Choroid plexus epithelial cell (primary cell): ENCODE measurements at places on chromosomes 3 and 15.
A peak's percentile ranks its signal among the peaks of the same experiment; 100 is the strongest.

DNA sequence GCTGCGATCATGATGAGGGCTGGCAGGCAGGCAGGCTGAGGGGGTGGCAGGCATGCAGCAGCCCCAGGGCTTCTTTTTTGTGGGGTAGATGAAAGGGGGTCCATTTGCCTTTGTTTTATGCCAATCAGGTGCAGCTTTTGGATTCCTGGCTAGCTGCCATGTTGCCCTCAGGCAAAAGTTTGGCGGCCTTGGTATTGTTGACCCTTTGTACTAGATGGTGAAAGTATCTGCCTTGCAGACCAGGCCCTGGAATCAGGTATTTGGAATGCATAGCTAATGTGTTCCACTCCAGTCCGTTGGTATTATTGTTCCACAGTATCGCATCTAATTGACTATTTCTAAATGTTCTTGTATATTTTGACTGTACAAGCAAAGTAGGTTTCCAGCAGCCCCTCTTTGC lies 35.0 kb downstream of the EEFSEC start:
- DNase-seq, result no peak

- DNase-seq, result no peak
Observed at GRCh38 chr3:33373082-33373437, 67.1 kb downstream of the UBP1 start.

DNA sequence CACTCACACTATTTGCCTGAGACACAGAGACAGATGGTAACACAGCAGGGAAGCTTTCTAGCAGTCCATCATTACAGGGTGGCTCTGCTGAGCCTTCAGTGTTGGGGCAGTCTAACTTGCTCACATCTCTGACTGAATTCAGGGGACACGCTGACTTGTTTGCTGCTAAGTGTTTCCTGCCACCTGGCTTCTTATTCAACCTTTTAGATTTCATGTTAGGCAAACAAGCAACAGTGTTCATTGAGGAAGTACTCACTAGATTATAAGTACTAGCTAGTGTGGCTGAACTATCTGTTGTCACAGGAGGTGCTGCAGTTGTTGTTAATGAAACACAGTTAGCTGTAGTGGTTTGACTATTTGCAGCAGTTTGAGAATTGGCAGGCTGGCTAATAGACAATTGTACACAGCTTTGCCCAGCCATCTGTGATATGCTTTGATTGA lies 37.3 kb downstream of the USF3 start:
- peak; percentile 39 for DNase-seq

GRCh38 chr3:180829409-180830405 lies 82.8 kb upstream of the FXR1 start:
- DNase-seq, result no peak

DNA sequence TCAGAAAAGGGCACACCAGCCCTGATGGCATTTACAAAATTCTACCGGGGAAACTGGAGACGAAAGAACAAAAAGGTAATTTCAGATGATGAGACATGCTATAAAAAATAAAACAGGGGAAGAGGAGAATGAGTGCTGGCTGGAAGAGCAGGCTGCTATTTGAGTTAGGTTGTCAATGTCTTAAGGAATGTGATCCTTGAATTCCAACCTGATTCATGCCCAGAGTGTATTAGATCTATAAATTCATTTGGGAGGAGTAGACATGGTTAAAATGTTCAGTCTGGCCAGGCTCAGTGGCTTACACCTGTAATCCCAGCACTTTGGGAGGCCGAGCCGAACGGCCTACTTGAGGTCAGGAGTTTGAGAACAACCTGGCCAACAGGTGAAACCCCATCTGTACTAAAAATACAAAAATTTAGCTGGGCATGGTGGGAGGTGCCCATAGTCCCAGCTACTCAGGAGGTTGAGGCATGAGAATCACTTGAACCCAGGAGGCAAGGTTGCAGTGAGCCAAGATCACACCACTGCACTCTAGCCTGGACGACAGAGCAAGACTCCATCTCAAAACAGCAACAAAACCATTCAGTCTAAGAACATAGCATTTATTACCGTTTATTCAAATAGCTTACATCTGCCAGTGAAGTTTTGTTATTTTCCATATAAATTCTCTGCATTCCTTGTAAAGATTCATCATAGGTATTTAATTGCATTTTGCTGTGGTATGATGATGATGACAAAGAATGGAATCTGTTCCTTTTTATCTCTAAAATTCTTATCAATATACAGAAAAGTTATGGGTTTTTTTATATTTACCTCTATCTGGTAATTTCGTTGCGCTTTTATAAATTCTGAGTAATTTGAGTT lies 126.7 kb upstream of the NR2E3 start:
- DNase-seq, result peak; percentile 50

- DNase-seq, result peak; percentile 63
Observed at GRCh38 chr15:42494998-42495360, 455 bp upstream of the SNAP23 start.

- no peak for DNase-seq
Observed at GRCh38 chr3:32224016-32224516, 14.4 kb upstream of the CMTM8 start.

DNA sequence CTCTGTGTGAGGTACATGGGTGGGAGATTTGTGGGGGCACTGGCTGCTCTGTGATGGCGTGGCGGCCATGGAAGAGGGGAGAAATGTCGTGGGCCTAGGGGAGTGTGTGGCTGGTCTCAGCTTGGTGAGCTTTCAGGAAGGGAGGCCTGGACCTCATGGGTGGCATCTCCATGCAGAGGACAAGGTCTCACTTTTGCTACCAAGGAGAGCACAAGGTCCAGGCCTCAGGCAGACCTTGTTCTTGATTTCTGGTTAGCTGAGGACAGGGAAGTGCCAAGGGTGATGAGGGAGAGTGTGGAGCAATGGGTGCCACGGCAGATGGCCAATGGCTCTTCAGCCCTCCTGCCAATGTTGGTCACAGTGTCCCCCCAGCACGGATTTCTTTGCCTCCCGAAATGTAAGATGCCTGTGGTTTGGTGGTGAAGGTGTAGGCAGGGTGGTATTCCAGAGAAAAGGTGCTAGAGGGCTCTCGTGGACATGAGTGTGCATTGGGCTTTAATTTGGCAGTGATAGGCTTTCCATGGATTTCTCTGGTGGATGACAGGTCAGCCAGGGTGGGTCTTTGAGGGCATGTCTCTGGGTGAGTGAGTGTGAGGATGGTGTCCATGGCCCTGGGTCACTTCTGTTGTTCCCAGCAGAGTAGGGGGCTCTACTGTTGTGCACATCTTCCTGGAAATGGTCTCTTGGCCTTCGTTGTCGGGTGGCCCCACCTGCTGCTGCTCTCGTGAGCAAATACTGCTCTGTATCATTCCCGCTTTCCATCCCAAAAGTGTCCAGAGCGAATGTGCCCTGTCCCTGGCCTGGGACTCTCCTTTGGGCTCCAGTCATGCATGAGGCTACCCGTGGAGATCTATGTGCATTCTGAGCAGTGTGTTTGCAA lies 108.0 kb downstream of the SNRPN start:
- DNase-seq, result no peak

- peak; percentile 58 for DNase-seq
Observed at GRCh38 chr15:92921215-92922131, 21.3 kb downstream of the CHD2 start.

- no peak for DNase-seq
Observed at GRCh38 chr3:48024401-48024800, 8.2 kb upstream of the MAP4 start.

GRCh38 chr15:41205315-41205714 lies 25.2 kb downstream of the EXD1 start:
- peak; percentile 16 for DNase-seq

- DNase-seq, result peak; percentile 24
Observed at GRCh38 chr3:167864552-167864874, 129.0 kb downstream of the SERPINI1 start.

- no peak for DNase-seq
Observed at GRCh38 chr15:45199136-45199810, 11.5 kb upstream of the SHF start.

- DNase-seq, result peak; percentile 26
Observed at GRCh38 chr3:168544097-168544957, 448.6 kb upstream of the GOLIM4 start.

- DNase-seq, result no peak
Observed at GRCh38 chr15:26890451-26890850, 23.6 kb downstream of the GABRA5 start.

GRCh38 chr15:40449275-40449674 lies 8.5 kb downstream of the BAHD1 start:
- DNase-seq, result no peak

GRCh38 chr3:195711813-195712534 lies 8.8 kb upstream of the MUC20 start:
- no peak for DNase-seq

- DNase-seq, result no peak
Observed at GRCh38 chr3:107931326-107931725, 159.5 kb downstream of the CD47 start.

DNA sequence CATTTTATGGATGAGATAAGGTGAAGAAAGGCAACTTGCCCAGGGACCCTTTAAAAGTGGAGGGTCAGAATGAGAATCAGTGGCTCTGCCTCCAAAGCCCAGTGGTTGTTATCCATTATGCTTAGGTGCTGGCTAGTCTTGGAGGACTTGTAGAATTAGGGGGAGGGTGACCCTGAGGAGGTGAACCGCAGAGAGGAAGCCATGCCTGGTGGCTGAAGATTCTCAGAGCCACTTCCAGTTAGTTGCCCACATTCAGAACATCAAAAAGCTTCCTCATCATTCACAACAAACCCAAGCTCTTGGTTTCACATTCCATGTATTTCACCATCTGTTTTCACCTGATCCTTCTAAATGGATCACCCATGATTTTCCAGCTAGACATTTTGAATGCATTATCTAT lies 11.2 kb downstream of the EBLN2 start:
- DNase-seq, result peak; percentile 36
